Transverse colon (tissue), 4 donors: ENCODE measurements at places on chromosomes 7 and 10.

DNA sequence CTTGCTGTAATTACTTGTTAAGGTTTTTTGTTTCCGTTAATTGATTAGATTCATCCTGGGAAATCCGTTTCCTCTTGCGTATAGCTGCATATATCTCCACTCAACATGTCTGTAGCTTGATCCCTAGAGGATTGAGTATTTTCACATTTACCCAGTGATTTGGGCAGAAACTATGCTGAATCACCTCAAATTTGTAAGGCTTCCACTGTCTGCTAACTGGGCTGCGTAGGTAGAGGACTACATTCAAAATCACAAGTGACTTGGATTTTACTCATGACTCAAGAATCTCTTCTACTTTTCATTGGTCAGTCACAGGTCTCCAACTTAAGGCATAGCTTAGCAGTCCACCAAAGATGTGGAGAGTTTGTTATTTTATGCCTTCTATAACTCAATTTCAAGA, 141.8 kb downstream of the POLR1F start:
- DNase-seq = no peak

- DNase-seq = no peak
Observed at GRCh38 chr7:17255926-17256325, 42.5 kb upstream of the AHR start.

GRCh38 chr10:88623835-88624234, 37.3 kb downstream of the LIPJ start:
- DNase-seq = no peak

- peak; percentile 30 for DNase-seq
Observed at GRCh38 chr7:149774237-149775175, 1.1 kb upstream of the ZNF467 start.

DNA sequence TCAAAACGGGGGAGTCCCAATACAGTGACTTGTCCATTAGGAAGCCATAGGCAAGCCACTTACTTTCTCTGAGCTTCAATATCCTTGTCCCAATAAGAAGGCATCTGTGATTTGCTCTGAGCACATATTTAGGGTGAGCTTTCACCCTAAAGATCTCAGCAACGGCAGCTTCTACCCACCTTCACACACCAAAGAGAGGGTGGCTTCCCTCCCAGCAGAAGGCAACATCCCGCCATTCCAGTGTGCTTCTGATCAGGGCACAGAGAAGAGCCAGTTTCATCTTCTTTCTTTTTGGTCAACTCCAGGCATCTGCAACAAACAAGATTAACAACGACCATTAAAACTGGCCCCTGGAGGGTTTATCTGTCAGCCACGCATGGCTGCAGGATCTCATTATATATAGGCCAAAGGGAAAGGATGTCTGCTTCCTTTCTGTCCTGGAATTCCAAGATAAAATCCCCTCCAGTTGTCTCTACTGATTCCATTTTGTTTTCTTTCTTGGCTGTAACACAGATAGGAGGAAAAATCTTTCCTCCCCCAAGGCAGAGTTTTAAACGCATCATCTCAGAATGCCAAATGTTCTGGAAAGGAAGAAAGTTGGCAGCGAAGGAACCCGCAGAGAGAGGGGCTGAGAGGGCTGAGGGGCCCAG, 491 bp upstream of the SH2D4B start:
- DNase-seq = no peak

DNA sequence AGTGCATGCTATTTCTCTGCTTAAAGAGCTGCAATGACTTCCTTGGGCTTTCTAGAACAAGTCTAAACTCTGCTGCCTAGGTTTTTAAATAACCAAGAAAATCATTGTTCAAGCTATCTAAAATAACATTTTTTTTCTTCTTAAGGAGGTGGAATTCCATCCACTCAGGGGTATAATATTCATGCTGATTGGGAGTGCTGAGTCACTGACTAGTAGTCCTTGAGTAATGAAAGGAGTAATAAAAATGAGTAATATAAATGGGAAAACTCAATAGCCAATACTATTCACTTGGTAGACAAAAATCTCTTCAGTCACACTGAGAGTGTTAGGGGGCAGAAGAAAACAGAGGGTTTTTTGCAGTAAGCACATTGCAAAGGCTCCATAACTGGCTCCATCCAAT, 72.0 kb downstream of the GFRA1 start:
- no peak for DNase-seq

- no peak for DNase-seq
Observed at GRCh38 chr10:494149-494542, 195.3 kb downstream of the DIP2C start.

DNA sequence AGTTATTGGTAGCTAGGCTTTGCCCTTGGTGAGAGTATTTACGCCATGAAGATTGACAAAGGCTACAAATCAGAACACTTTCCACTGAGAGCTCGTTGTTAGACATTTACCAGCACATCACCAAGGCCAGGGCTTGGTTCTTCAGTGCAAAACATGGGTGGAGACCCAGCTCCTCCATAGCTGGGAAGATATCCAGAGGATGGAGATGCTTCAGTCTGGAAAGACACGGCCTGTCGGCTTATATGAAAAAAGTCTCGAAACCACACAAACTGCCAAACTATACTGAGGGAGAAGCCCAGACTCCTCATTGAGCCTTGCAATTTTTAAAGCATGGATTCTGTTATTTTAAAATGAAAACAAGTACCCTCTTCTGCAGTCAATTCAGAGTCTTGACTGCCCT, 83.4 kb upstream of the ANLN start:
- DNase-seq = no peak
